G401 (cell line): ENCODE measurements at places on chromosomes 7 and 10.
A peak's percentile ranks its signal among the peaks of the same experiment; 100 is the strongest.

- no peak for DNase-seq
Observed at GRCh38 chr10:50394832-50395231, 143.5 kb upstream of the ASAH2 start.

DNA sequence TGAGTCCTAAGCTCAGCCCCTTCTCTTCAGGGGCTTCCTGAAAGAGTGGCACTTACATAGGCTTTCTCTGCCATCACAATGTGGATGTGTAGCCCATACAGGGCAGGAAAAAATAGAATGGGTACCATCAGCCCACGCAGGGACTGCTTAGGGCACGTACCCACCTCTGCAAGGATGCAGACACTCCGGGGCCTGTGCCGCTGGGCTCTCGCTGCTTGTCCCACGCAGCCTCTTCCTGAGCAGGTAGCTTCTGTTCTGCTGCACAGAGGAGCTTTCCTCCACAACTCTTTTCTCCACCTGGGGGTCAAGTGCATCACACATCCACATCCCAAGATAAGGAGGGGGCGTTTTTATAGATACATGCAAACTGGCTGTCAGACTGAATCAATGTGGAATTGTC, 34.3 kb downstream of the FRMPD2 start:
- no peak for DNase-seq

- DNase-seq = no peak
Observed at GRCh38 chr10:78996792-78997129, 72.0 kb upstream of the ZMIZ1 start.

DNA sequence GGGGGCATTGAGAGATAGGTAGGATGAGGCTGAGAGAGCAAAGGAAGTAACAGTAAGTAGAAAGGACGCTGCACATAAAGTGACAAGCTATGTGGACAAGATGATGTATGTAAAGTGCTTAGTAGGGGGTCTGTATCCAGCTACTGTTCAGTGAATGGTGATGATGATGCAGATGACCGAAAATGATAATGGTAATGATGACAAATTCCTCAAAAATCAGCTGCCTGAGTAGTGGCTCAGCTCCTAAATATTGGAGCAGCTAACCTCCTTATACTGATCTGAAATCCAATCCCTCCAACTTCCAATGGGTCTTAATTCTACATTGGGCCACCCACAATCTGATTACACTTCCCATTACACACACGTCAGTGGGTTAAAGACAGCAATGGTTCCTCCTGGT, 27.1 kb upstream of the KCNMA1 start:
- DNase-seq = no peak

- DNase-seq = no peak
Observed at GRCh38 chr10:119318411-119319160, 111.2 kb downstream of the GRK5 start.

DNA sequence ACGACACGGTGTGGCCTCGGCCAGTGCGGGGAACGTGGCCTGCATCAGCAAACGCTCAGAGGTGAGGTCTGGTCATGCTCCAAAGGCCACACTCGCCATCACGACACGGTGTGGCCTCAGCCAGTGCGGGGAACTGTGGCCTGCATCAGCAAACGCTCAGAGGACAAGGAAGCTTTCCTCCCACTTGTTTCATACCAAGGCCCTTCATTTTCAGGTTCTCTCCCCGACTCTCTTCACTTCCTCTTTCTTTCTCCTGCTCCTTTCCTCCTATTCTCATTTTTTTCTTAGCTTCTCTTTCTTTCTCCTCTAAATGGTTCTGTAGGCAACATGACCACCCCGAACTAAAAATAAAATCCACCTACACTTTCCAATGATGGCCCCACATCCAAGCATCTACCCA, 384.4 kb upstream of the SHH start:
- no peak for DNase-seq

- no peak for DNase-seq
Observed at GRCh38 chr7:107686816-107687387, 26.3 kb downstream of the SLC26A4 start.

DNA sequence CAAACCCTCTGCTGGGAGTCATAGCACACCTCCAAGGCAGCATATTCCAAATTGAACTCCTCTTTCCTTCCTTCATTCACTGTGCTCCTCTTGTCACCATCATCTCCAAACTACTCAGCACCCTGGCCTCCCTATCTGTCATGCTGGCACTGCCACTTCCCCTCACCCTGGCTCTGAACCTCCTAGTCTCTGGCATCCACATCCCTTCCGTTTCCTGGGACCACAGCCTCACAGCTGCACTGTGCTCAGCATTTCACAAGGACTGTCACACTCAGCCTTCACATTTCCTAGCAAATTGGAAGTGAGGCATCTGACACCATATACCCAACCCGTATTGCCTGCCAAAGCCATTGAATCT, 124.7 kb downstream of the WDR11 start:
- no peak for DNase-seq

GRCh38 chr10:123864923-123865322, 26.7 kb downstream of the CPXM2 start:
- DNase-seq = no peak

- DNase-seq = no peak
Observed at GRCh38 chr10:7577176-7577575, 89.6 kb downstream of the ITIH5 start.

DNA sequence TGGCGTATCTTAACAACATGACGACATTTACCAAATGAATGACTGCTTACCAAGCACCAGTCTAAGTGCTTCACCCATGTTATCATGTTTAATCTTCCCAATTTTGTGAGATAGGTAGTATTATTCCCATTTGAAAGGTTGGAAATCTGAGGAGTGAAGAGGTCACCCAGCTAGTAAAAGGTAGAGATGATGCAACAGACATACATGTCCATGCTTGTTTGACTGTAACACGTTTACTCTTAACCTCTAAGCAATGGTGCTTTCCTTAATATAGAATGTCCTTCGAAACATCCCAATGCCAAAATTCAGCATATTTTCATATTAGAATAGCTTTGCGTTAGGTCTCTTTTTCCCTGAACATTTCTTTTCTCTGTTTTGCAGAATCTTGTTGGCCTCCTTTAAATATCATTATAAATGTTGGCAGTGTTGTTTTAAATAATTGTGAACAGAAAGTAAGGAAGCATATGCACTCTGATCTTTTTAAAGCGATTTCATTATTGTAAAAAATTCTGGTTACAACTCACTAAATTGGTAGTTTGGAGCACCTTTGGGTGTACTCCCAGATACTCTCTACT, 722.8 kb downstream of the AUTS2 start:
- no peak for DNase-seq

DNA sequence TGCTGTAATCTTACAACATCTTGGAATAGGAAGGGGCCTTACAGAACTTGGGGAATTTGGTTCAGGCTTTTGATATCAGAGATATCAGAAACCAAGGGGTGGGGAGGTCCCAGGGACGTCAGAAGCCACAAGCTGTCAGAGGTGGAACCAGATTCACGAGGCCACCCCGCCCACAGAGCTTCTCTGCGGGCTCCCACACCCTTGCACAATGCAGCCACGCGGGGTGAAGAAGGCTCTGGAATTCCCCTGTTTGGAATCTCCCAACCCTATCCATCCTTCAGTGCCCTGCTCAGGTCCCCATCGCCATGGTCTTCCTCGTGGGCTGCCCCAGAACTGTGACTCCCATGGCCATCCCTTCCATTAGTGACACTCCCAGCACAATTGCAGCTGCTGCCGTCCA, 247.1 kb upstream of the SHH start:
- DNase-seq = no peak

GRCh38 chr10:63093227-63093626, 39.9 kb upstream of the NRBF2 start:
- no peak for DNase-seq

- peak; percentile 73 for DNase-seq
Observed at GRCh38 chr10:123994417-123995081, 98.8 kb downstream of the CHST15 start.

GRCh38 chr10:135601-136464, 578 bp downstream of the ZMYND11 start:
- peak; percentile 54 for DNase-seq

- no peak for DNase-seq
Observed at GRCh38 chr7:102819151-102819550, 70.4 kb downstream of the FAM185A start.

DNA sequence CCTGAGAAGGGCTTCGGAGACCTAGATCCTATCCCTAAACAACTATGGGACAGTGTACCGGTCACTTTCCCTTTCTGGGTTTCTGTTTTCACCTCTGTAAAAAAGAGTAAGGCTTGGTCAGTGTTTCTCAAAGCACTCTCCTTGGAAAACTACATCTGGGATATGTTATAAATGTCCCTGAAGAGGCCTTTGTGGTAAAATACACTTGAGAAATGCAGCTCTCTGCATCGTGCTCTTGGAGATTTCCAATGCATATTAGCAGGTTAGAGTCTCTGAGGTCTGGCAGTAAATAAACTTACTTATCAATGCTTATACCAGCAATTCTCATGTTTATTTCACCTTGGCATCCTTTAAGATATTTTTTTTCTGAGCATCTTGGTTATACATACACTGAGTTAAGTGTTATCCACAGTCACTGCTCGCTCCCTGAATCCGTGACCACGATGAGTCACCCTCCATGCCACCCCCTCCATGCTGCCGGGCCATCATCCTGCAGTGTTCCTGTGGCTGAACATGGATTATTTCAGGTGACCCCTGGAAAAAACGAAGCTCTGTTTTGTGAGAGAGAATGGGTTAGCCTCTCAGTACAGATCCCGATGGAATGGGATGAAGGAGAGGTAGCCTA, 3.3 kb upstream of the TBXAS1 start:
- DNase-seq = no peak

DNA sequence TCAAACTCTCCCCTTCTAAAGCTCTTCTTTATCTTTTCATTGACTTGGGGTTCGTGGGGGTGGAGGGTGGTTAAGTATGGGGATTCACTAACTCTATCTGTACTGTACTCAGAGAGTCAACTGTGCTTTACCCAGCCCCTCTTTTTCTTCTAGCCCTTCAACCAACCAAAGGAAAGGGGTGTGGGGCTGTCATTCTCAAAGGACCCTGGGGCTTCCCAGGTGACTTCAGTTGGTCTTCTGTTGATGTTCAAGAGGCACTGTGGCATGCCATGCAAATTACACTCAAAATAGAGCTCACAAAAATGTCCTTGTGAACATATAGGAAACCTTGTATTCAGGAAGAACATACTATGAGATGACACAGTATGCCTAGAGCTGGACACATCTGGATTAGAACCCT, 16.9 kb upstream of the RHOBTB1 start:
- DNase-seq = no peak

GRCh38 chr7:134435161-134435920, 23.6 kb downstream of the AKR1B1 start:
- no peak for DNase-seq

DNA sequence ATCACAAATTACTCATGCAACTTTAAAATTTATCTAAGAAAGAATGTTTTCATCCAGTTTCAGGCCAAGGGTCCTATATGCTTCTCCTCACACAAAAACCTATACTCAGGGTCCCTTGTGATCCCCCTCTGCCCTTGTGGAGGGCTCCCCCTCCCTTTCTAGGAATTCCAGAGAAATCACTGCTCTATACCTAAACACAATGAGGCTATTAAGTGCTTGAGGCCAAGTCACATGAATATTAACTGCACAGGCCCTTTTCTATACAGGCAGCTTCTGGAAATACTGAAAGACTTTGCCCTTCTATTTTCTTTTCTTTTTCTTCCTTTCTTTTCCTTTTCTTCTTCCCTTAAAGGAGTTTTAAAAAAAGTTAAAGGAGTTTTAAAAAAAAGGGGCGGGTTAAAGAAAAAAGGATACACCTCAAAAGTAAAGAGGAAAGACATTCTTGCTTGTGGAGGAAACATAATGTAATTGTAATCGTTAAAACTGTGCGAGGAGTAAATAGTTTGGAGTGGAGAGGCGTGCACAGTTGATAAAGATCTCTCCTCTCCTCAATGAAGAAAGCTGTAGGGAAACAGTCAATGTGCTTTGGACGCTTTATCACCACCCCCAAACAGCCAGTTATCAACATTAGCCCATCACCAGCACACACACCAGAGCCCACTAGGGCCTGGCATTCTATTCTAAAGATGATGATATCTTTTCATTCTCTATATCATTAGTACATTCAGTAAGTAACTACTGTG, 16.4 kb downstream of the GRB10 start:
- no peak for DNase-seq

DNA sequence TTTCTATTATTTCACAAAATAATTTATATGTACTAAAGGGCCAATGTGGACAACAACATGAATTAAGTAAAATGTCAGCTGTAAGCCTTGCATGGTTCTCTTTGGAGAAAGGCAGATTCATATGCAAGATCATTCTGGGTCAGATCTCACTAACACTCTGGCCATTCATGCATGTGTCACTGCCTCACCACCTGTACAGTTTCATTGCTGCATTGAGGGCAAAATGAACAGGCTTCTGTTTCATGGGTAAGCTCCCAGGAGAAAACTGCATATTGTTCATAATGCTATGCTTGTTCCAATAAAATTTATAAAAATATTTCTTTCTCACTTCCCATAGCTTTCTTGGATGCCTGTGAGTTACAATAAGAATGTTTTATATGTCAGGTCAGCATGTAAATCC, 275.2 kb downstream of the ZNF248 start:
- DNase-seq = no peak

- DNase-seq = no peak
Observed at GRCh38 chr7:129775695-129776361, 164.3 kb downstream of the NRF1 start.

- no peak for DNase-seq
Observed at GRCh38 chr10:79391231-79392019, 44.2 kb downstream of the PPIF start.

- no peak for DNase-seq
Observed at GRCh38 chr10:51696251-51696650, 3.1 kb downstream of the CSTF2T start.

DNA sequence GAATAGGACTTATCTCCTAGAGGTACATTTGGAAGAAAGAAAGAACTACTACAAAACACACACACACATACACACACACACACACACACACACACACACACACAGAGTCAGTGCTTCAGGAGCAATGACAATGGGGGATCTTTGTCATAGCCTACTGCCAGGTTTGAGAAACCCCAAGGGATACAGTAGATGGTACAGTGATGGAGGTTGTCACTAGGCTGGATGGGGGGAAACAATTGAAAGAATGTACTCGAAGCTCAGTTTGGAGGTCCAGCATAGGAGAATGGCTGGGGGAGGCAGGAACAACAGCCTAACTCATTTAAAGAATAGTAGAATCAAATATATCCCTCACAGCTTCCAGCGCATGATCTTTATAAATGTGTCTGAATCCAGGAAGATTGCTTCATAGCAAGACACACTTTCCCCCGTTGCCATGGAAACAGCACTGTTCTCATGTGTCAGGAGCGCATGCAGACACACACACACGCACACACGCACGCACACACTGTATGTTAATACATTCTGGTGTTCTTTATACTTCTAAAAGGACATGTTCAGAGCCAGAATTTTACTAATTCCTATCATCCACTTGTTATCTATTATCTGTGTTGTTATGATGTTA, 32.6 kb upstream of the ZNRF2 start:
- DNase-seq = no peak
